ENCODE measurements at places on chromosomes 5 and 9.

DNA sequence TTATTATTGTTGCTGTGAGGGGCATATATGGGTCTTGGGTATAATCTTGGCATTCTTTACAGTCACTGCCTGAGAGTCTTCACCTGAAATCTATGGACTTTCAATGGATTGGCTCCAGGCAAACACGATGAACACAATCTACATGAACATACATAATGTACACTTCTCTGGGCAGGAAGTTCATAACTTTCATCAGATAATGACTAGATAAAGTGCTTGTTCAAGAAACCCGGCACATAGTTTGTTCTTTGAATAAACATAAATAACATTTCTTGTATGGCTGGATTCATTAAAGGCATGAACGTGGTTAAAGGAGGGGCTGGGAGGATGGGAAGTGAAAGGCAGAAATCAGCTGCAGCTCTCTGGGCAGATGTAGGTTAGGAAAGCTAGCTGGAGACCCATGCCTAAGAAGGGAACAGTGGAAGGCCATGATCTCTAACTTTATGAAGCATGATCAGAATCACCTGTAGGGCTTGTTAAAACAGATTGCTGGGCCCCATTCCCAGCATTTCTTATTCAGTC, 306.9 kb upstream of the EFNA5 start:
- no peak for DNase-seq

- DNase-seq: no peak
Measured at GRCh38 chr5:92927291-92927778, 653.7 kb downstream of the NR2F1-AS1 start.

DNA sequence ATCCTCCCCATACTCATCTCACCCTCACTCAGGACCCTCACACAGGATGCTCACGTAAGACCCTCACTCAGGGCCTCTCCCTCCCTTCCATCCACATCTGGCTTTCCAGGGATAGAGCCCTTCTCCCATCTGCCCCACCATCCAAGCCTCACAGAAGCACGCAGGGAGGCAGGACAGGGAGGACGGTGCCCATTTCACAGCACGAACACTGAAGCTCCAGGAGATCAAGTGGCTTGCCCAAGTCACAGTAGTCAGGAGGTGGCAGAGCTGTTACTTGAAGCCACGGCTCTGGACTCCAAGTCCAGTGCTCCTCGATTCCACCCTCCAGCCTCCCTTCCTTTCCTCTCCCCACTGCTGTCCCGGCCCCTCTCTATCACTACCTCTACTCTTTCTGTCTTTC, 21.7 kb downstream of the DNM1 start:
- DNase-seq: no peak

DNA sequence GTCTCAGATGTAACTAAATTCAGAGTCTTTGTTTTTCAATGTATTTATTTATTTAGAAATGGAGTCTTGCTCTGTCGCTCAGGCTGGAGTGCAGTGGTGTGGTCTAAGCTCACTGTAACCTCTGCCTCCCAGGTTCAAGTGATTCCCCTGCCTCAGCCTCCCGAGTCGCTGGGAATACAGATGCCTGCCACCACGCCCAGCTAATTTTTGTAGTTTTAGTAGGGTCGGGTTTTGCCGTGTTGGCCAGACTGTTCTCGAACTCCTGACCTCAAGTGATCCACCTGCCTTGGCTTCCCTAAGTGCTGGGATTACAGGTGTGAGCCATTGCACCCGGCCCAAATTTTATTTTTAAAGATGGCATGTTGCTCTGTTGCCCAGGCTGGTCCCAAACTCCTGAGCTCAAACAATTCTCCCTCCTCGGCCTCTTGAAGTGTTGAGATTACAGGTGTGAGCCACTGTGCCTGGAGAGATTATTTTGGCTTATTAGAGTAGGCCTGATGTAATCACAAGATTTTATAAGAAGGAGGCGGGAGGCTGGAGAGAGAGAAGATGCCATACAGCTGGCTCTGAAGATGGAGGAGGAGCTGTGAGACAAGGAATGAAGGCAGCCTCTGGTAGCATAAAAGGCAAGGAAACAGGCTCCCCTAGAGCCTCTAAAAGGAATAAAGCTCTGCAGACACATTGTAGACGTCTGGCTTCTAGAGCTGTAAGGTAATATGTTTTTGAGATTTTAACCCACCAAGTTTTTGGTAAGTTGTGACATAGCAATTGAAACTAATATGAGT, 12.9 kb upstream of the KLF9 start:
- no peak for DNase-seq

GRCh38 chr9:133514460-133515239, 10.1 kb downstream of the MYMK start:
- no peak for DNase-seq

DNA sequence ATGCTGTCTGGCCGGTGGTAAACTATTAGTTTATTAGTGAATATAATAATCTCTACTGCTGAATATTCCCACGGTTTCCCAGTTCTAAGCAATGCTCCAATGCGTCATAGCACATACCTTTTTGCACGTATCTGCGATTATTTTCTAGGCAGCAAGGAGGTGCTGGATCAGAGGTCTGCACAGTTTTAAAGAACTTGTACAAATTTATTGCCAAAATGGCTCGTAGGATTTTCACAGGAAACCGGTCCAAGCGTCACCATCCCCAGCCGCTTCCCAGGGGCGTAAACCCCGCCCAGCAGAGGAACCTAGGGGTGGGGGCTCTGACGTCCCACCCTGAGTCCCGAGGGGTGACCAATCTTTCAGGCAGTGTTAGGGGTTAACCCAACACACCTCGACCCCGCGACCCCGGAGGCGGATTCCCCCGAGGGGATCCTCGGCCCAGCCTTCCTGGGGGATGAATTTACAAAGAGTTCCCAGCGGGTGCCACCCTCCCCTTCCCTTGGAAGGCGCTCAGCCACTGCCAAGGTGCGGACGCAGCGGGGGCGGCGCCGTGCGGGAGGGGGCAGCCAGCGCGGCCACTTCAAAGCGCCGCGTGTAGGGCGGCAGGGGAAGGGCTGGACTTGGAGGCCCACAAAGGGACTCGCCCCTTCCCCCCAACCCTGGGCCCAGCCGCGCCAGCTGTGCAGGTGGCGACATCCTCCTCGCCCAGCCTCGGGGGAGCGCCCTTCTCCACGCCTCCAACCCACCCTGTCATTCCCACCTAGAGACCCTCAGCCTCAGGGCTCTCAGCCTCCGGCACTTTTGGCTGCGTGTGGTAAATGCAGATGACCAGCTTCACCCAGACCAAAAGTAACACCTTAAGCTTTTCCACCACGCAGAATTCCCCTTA, 43.5 kb upstream of the TCF7 start:
- peak; percentile 51 for DNase-seq

GRCh38 chr5:132295505-132296411, 1.6 kb downstream of the SLC22A4 start:
- no peak for DNase-seq

DNA sequence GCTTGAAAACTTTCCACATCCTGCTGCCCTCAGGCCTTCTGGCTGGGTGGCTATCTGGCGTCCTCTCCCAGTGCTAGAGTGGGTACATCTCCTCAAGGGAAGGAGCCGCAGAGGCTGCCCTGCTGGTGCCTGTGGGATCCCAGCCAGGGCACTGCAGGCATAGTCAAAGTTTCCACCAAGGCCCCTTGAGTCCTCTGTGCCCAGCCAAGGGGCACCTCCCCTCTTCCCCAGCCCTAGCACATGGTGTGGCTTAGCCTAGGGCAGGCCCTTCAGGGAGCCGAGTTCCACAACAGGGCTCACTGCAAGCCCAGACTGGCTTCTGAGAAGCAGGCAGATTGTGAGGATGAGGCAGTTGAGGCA, 103.2 kb downstream of the RGS3 start:
- DNase-seq: no peak

DNA sequence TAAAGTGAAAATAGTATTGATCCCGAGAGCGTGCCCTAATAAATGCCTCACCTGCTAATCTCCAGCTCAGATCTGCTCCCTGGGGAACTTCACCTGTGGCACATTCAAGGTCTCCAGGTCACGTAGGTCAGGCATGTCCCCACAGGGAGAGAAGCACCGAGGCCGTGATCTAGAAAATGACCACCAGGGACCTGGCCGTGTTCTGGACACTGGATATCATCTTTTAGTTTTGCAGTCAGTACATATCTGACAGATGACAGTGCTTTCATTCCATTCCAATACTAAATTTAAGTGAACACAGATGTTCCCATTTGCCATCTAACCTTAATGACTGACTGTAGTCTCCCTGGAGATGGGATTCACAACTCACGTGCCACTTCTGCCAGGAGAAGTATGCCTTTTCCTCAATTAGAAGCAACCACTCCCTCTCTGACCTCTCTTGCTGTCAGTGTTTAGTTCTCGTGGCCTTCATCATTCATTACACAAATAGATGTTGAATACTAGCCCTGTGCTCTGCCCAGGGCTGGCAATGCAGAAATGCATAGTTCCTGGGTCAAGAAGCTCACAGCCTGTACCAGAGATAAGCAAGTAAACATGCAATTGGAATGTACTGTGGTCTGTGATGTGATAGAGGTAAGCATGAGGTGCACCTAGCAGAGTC, 276.5 kb downstream of the NTRK2 start:
- DNase-seq: no peak

DNA sequence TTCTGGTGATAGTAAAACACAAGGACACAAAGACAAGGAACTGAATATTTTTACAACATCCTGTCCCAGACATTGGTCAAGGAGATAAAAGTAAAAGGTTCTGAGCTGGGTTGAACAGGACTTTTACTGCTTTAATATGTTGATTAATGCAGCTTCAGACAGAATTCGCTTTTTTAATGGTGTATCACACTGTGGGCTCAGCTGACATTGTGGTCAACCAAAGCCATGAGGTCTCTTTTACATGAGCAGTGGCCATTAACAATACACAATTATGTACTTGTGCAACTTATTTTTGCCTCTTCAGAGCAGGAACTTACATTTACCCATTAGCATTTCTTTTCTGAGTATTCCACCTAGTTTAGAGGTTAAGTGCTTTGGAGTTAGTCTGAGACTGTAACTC, 22.8 kb upstream of the ERBIN start:
- no peak for DNase-seq

DNA sequence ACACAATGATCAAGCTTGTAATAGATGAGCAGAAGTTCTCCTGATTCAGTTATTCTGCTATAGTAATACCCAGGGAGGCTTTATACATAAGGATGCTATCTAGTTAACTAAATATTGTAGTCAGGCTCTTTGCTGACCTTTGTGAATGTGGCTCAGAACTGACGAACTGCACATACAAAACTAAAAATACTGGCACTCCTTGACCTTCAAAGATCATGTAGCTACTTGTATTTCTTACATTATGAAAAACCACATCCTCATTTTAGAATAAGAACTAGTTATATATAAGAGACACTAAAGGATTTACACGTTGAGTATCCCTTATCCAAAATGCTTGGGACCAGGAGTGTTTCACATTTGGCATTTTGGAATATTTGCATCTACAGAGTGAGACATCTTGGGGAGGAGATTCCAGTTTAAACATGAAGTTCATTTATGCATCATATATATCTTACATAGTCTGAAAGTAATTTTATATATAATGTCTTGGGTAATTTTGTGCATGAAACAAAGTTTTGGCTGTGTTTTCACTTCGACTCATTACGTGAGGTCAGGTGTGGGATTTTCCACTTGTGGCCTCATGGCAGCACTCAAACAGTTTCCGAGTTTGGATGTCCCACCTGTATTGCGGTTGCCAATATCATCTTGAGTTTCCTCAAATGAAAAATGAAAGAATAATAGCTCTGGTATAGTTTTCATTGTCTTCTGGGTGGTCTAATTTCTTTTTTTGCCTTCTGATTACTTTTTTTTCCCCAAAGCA, 58.4 kb upstream of the FBXL7 start:
- no peak for DNase-seq

GRCh38 chr5:145204743-145205142, 630.4 kb downstream of the PRELID2 start:
- no peak for DNase-seq

DNA sequence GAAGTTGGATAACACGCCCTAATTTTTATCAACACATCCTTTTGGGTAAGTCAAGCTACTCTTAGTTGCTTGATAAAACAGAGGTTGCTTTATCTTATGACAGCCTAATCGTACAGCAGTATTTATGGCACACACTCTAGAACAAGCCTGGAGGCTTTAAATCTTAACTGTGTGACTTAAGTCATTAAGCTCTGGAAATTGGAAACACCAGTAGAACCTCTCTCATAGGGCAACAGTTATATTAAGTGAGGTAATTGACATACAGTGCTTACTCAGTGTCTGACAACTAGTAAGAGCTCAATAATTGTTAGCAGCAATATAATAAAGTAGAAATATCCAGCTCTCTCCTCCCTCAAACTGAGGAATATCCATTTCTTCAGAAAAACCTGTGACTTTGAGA, 808.9 kb upstream of the WWC1 start:
- DNase-seq: no peak

- DNase-seq: no peak
Measured at GRCh38 chr5:156087577-156088110, 239.3 kb upstream of the SGCD start.

GRCh38 chr5:174294891-174295620, 249.6 kb downstream of the NSG2 start:
- DNase-seq: no peak

- DNase-seq: no peak
Measured at GRCh38 chr5:79793304-79793703, 103.7 kb downstream of the CMYA5 start.

- no peak for DNase-seq
Measured at GRCh38 chr9:130024597-130024994, 18.4 kb downstream of the FNBP1 start.

DNA sequence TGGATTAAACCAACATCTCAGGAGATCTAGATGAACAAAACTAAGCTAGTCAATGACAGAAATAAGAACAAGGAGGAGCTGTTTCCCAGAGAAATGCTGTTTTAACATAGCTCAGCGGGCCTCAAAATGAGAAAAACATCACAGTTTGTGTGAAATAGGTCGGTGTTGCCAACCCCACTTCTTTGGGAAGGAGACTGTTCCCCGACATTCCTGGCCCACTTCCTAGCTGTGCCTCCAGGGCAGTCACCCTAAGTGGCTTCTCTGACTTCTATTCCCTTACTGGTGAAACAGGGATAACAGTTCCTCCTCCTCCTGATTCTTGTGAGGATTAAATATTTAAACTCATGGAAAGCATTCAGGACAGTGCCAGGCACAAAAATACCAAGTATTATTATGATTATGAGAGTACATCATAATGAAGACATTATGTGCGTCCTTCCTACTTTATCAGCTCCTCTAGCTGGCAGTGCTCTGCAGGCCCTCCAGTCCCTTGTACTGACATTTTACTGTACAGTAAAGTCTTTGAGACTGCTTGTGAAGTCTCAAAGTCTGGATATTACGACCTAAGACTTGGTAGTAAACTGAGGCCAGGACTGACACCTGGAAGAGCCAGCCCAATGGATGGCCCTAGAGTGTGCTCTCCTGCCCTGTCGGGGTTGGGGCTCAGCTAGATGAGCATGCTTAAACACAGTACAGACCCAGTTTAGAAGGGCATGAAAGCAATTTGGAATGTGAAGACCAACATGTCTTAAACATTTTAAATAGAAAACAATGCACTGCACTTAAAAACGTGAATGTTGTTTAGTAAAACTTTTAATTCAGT, 7.3 kb downstream of the ISCA1 start:
- no peak for DNase-seq

- DNase-seq: peak; percentile 75
Measured at GRCh38 chr5:157148734-157149615, 6.3 kb upstream of the MED7 start.

- no peak for DNase-seq
Measured at GRCh38 chr5:149580808-149581191, 498 bp upstream of the ARHGEF37 start.
